ENCODE measurements at places on chromosomes 7 and 10. TPM values are rescaled to one million over a fixed set of nuclear protein-coding genes. Genes with fewer than 3 reads are reported as not detected.

DNA sequence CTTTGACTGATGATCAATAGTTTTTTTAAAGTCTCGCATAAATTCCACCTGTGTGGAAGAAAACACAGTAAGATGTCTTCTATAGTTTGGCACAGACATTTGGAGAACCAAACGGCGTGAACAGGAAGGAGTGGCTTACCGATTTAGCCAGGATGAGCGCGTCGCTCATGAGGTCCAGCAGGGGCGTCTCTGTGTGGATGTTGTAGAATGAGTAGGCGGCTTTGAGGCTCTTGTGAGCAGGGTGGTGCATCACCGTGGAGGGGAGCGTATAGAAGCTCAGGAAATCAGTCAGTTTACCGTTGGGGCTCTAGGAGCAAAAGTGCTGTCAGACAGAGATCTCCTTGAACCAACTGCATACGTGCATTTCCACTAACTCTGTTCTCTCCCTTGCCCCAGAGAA is 15.5 kb downstream of the RPP38 start:
- no peak for DNase-seq

DNA sequence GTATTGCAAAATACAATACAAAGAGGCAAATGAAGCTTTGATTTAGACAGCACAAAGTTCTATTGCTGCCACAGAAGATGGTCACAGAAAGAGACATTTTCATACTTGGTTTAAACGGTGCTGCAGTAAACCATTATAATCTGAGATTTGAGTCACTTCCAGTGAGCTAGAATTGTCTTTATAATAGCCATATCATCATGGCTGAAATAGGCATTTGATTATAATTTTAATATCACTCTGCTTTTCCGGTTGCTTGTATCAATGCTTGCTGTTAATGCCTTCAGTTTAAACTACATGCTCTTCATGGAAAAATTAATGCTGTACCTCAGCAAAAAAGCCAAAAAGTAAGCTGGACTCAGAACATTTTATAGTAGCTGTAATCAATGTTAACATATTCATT is 48.5 kb downstream of the CPEB3 start:
- no peak for DNase-seq

The AGAP9 gene
- 6.1 TPM for total RNA-seq

DNA sequence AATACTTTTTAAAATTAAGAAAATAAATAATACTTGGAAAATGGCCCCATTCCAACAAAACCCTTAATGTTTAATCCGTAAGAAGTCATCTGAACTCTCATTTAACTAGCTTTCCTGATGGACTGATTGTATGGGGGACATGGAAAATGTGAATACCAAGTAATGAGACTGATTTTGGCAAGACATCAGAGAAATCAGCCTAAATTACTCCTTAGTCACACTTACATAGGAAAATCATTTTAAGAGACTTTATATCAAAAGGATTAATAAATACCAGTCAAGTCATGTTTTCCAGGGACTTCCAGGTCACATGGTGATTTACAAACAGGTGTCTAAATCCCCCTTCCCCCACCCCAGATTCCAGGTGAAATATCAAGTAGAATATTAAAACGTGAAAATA is 58.2 kb downstream of the GRM8 start:
- DNase-seq: no peak

- no peak for DNase-seq
Measured at GRCh38 chr7:100007887-100008286, 7.5 kb upstream of the ZKSCAN1 start.

- no peak for DNase-seq
Measured at GRCh38 chr7:156402255-156402654, 238.3 kb upstream of the RNF32 start.

- no peak for DNase-seq
Measured at GRCh38 chr7:47253650-47254080, 328.2 kb downstream of the TNS3 start.

The VAX1 gene
- total RNA-seq: not detected

DNA sequence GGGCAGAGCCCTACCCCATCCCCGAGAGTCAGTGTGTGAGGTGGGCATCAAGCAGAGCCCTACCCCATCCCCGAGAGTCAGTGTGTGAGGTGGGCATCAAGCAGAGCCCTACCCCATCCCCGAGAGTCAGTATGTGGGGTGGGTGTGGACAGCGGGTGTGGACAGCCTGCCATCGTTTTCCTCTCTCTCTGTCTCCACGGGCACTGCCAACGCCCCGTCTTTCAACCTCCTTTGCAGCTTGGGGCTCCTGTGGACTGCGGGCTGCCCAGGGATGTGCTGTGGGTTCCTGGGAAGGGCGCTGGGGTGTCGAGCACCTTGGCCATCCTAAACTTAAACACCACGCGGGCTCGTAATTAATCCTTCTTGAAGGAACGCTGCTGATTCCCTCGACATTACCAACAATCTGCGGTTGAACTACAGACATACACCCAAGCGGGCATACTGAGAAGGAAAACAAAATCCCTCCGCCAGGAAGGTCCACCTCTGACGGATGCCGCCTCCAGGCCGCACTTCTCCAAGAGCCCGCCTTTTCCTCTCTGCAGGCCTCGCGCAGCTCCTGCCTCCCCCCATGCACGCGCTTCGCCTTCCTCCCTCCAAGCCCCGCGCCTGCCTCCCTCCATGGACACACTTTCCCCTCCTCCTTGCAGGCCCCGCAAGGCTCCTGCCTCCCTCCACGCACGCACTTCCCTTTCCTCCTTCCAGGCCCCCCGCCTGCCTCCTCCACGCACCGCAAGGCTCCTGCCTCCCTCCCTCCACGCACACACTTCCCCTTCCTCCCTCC is 65.1 kb downstream of the ADARB2 start:
- no peak for DNase-seq

The CAV2 gene
- not detected for total RNA-seq

GRCh38 chr7:105934572-105935185 is 28.4 kb upstream of the CDHR3 start:
- DNase-seq: no peak

GRCh38 chr7:23403970-23404369 is 66.3 kb downstream of the IGF2BP3 start:
- no peak for DNase-seq

DNA sequence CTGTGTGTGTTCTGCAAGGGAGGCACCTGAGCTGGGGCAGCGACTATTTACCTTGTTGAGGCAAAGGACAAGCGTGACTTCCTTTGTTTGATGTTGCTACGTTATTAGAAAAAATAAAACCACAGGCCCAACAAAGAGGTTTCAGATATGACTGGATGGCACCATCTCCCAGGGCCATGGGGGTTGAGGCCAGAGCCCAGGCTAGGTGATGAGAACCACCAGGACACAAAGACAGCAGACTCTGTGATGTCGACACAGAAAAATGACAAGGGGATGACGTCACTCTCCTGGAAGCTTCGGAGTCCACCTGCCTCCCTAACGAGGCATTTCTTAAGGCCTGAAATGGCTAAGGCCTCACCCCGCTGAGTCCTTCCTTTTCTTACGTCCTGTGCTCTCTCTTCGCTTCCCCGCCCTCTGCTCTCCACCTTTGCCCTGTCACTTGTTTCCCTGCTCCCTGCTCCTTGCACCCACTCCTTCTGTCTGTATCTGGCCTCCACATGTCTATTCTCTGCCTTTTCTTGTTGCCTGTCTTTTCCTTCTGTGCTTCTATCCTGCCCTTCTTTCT is 83.0 kb upstream of the ADRB1 start:
- peak; percentile 6 for DNase-seq

The VPS37D gene
- 0.95 TPM for total RNA-seq

DNA sequence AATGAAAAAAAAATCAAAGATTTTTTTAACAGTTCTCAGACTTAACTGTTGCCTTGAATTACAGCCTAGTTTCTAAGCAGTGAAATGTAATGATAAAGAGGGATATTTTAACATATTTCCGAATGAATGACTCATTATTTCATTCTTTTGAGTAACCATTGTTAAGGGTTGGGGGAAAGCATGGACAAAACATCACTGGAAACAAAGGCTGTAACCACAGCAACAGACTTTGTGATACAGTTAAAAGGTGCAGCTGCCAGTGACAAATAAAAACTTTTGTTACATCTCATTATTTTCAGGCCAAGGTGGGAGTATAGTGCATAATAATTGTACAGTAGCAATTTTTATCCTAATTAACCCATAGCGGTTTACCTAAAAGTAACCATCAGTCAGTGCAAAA is 172.6 kb downstream of the LRRTM3 start:
- DNase-seq: no peak

The BCL7B gene
- total RNA-seq: 60.1 TPM

- no peak for DNase-seq
Measured at GRCh38 chr7:137547485-137547884, 204.0 kb upstream of the PTN start.

The OPALIN gene
- not detected for total RNA-seq

The MSMB gene
- total RNA-seq: not detected

The MRC1 gene
- total RNA-seq: not detected

DNA sequence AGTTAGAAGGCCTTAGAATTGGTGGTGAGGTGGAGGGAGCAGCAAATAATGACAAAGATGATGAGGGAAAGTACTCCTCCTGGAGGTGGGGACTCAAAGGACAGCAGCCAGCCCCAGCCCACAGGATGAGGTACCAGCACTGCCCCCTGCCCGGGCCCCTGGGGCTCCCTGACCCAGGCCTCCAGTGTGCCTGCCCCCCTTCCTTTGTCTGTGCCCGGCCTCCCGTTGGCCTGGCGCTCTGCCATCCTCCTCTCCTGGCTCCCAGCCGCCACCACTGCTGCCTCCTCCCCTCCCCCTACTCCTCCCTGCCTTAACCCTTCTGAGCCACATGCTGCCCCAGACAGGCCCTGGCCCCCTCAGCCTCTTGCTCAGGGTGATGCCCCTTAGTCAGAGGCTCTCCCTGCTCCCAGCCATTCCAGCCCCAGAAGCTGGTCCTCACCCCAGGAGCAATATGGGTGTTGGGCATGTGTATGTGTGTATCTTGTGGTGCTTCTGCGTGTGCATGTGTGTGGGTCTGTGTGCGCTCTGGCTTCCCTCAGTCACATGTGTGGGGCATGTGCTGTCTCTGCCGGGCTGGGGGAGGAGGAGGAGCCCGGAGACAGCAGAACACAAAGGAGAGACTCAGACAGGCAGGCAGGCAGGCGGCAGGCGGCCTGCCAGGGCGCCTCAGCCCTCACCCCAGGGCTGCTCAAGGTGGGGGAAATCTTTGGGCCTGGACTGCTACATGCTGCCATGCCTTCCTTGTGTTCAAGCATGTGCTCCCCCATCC is 2.6 kb downstream of the LDB1 start:
- peak; percentile 70 for DNase-seq

The EPHA1 gene
- 1.8 TPM for total RNA-seq

DNA sequence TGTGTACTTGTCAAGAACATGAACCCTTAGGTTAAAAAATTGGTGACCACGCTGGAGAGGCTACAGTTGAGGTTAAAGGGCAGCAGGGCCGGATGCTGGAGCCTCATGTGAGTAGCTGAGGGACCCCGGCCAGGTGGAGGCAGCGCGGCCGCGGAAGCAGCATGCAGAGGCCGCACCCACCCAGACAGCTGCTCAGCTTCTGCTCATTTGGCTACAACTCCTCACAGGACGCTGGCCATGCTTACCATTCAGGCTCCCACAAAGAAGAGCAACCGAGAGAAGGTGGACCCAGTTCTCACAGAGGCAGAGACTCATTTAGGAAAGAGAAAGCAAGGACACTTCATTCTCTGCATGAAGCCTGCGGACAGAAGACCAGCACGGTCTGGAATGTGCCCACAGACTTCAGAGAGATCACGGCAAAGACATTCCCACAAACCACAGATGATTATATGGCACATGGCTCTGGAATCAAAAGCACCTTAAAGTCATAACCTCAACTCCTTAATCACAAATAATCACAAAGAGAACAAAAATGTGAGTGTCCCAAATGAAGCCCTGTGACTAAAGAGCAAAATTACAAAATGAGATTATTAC is 94.4 kb downstream of the VOPP1 start:
- no peak for DNase-seq

GRCh38 chr7:121313793-121314676 is 14.8 kb upstream of the WNT16 start:
- DNase-seq: no peak

DNA sequence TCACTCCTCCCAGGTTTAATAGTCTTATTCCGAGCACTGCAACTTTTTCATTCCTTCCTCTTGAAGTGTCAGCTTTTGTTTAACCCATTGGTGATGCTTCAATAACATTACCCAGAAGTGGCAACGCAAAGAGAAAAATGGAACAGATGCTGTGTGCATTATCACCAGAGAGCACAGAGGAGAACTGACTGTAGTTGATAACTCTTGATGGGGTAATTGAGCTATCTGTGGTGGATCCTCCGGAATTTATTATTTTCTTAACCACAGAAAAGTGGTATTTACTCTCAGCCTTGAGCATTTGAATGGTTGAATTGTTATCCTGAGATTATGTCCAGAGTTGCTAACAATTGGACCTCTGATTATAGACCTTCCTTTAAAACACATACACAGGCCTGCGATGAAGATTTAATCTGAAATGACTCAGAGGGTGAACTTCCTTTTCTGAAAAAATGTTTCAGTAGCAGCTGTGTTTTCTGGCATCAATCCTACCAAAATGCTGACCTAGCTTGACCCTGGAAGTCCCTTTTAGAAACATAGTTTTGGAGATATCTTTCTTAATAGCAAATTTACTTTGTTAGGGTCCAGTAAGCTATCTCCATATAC is 1584.4 kb upstream of the LRRTM3 start:
- DNase-seq: no peak

- DNase-seq: no peak
Measured at GRCh38 chr10:70122742-70123141, 9.9 kb downstream of the AIFM2 start.

- no peak for DNase-seq
Measured at GRCh38 chr10:48708144-48708543, 23.5 kb downstream of the WDFY4 start.

The CYP2W1 gene
- total RNA-seq: not detected

- DNase-seq: no peak
Measured at GRCh38 chr10:5574642-5575131, 49.9 kb downstream of the CALML3 start.

DNA sequence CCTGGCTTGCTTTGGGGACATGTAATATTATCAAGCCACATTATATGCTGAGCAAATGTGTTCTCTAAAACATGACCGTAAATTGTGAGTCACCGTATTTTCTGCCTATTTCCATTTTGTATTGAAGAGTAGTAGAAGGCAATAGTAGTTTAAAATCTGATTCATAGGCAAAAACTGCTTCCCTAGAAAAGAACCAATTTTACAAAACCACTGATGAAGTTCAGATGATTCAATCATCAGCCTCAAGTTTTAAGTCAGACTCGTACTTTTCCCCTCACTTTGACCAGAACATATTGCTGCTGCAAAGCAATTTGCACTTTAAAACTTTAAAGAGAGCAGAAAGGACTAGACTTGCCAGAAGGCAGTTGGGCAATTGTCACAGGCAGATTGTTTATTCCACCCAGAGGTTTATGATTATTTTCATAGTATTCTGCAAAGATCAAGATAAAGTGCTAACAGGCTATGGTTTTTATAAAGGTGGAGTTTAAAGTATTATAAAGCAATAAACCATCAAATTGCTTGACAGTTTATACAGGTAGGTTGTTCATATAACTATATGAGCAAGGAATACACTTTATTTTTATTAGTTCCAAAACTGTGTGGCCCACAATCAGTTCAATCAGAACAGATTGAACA is 168.2 kb downstream of the ETV1 start:
- no peak for DNase-seq

DNA sequence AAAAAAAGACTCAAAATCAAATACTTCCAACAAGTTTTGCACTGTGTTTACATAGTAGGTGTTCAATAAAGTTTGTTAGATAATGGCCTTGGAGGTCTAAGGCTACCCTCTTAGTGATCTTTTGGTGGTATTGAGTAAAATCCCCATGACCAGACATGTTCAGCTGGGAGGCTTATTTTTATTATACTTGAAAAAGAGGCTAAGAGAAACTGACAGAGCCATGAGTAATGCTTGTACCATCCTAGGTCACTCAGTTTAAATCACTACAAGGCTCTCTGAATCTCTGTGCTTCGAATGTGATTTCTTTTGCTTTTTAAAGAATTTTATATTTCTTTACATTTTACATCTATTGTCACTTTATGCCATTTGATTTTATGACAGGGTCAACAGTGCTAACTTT is 90.5 kb downstream of the TWIST1 start:
- DNase-seq: no peak
